ENCODE measurements at places on chromosomes 2 and 18.

GRCh38 chr2:182597570-182598295 lies 118.3 kb upstream of the DNAJC10 start:
- no peak for DNase-seq

- DNase-seq: no peak
Observed at GRCh38 chr2:98900721-98901120, 35.3 kb downstream of the CRACDL start.

DNA sequence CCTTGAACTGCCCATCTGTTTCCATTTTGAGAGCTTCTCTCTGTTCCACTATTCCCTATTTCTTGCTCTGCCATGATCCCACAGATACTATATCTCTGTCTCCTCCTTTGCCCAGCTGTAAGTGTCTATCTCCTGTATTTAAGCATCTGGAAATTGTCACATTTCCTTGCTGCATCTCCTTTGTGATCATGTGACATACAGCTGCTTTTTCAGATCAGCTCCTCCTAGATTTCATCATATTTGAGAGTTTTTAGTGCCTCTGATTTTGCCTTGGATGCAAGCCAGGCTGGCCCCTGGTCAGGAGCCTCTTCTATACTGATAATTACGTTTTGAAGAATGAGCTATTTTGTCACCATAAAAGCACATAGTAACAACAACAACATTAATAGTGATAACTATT lies 131.7 kb upstream of the TNP1 start:
- no peak for DNase-seq

- DNase-seq: no peak
Observed at GRCh38 chr18:21081426-21081825, 30.2 kb downstream of the ROCK1 start.

- no peak for DNase-seq
Observed at GRCh38 chr2:71880846-71881610, 266.6 kb downstream of the CYP26B1 start.

- no peak for DNase-seq
Observed at GRCh38 chr2:230318190-230319121, 8.5 kb upstream of the SP140L start.

DNA sequence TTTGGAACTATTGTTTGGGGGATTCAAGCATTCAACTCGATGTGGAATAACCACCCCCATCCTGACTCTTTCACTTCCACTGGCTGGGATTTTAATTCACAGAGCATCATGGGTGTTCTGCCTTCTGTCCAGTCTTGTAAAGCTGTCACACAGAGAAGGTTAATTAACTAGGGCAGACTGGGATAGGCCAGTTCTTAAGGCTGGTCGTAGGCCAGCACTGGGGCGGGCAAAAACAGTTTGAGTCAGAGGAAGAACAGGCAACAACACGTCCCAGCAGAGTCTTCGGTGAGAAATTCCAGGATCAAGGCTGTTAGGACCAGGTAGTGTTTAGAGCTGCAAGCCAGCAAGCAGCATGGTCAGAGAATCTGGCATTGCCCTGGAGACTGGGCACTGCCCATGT lies 4.0 kb upstream of the RNF152 start:
- DNase-seq: no peak

GRCh38 chr2:217142649-217143266 lies 282.9 kb upstream of the TNP1 start:
- DNase-seq: peak; percentile 84

DNA sequence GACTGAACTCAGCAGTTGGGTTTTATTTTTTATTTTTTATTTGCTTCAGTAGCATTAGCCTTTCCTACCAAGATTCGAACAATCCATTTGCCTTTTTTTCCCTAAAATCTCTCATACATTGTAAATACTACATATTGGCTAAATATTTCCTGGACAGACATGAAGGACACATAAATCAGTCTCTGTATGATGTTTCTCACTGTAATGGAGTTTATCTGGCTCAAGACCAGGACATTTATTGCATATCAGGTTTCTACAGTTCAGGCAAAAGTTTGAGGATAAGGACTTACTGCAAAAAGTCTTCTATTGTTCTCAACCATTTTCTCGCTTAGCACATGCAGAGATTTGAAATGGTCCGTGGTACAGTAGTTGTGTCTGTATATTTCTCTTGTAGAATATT lies 3.3 kb downstream of the CLUL1 start:
- no peak for DNase-seq

- DNase-seq: no peak
Observed at GRCh38 chr2:24164416-24164973, 10.4 kb upstream of the FAM228A start.

DNA sequence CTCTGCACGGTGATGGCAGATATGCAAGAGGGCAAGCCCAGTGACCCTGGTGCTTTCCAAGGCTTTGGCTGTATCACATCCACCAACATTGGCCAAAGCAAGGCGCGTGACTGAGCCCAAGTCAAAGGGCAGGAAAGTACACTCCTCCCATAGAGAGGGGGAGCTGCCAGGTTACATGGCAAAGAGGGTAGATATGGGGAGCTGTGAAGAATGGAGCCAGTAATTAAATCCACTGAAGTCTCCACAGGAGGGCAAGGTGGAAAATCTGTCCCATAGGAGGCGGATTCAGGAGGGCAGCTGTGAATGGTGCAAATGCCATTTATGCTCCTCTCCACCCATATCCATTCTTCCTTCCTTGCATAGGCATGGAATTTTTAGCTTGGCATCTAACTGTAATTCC lies 44.6 kb upstream of the THOC1 start:
- no peak for DNase-seq

- no peak for DNase-seq
Observed at GRCh38 chr2:23590241-23590869, 205.4 kb downstream of the KLHL29 start.

DNA sequence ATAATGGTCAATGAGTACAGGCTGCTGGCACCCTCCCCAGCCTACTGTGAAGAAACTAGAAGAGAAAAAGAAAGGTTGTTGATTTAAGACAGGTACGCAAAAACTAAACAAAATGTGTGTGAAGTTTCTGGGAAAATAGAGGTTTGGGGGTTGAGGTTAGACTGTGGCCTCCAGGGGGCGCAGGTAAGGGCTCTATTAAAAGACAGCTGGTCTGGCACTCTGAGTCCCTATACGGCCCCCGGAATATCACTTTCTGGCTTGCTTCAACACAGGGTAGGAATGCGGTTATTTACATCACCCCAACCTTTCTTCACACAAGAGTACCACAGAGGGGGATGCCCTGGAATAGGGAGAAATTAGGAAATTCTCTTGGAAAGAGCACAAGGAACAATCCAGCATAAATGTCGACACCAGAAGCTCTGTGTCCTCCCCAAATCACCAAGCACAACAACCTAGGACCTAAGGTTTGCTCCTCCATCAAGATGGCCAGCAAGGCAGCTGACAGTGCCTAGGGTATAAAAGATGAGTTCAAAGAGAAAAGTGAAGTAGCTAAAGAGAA lies 480.8 kb upstream of the KLHL29 start:
- peak; percentile 67 for DNase-seq
